ENCODE measurements at places on chromosomes 4 and X.

GRCh38 chrX:24184018-24184417 lies 34.5 kb downstream of the ZFX start:
- DNase-seq: peak; percentile 53

DNA sequence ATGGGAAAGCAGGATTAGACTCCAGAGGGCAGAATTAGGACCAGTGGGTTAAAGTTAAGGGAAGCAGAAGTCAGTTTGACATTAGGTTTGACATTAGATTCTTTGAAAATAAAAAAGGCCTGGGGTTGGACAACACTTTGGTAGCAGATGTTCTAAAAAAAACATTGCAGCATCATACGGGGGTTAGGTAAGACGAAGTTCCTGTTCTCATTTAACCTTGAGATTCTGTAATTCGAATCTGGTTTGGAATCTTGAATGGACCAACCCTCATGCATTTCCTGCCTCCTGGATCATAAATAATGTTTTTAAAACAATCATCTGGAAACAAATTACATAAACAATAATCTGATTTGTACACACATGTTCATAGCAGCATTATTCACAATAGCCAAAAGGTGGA lies 181.0 kb downstream of the SHROOM3 start:
- no peak for DNase-seq

DNA sequence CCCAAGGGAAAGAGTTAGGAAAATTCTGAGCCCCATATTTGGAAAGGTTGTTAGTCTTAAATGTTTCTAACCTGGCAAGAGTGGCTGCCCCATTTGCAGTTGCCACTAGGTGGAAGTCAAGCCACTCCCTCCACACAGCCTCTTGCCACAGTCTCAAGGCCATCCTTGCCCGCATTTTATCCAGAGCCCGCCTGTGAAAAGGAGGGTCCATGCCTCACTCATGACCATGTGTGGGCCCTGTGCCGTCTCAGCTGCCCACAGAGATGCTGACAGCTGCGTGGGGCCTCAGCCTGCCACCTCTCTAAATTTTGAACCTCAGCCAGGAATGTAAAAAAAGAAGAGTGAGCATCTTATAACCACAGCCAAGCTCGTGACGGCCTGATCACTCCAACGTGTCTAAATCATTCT lies 201.5 kb upstream of the FAM241A start:
- DNase-seq: peak; percentile 35

DNA sequence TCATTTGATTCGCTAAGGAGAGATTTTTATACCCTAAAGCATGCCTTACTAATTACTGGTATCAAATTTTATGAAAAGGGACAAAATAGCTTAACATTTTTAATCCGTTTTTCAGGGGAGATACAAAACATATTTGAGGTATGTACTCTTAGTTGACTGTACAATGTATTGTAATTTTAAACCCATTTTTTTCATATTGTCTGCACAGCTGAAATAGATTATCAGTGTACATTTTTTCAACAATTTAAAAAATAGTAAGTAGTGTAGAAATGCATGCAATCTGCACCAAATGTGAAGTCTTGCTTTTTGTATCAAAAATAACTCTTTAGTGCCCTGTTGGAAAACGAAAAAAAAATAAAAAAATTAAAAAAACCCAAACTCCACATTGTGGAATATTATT lies 82.2 kb downstream of the TENM3 start:
- DNase-seq: no peak
